H1 (cell line): ENCODE measurements at places on chromosomes 2 and 18. TPM values are rescaled to one million over a fixed set of nuclear protein-coding genes. Genes with fewer than 3 reads are reported as not detected.

Gene SULT1C2
- 1.6 and 2.8 TPM in 2 replicates for polyA plus RNA-seq

Gene SNTG2
- 6.6 TPM in 2 replicates for polyA plus RNA-seq

- H3K4me3 ChIP-seq = no peak overlapping the region
- no peaks in the 10 kb centered on the region for H3K27me3 ChIP-seq
- DNase-seq = no peak
- no peak overlapping the region for H3K27ac ChIP-seq
- H3K36me3 ChIP-seq = no peaks in the 10 kb centered on the region; the same call in 1 of the 2 replicates
- no peaks in the 10 kb centered on the region for H3K4me1 ChIP-seq
Observed at GRCh38 chr2:111030945-111031344, 89.8 kb upstream of the BCL2L11 start.

- no peak overlapping the region for H3K4me3 ChIP-seq
- no peaks in the 10 kb centered on the region for H3K27me3 ChIP-seq
- no peaks in the 10 kb centered on the region for H3K36me3 ChIP-seq
- no peak overlapping the region for H3K27ac ChIP-seq
Observed at GRCh38 chr2:202432776-202433175, 56.6 kb downstream of the BMPR2 start.

DNA sequence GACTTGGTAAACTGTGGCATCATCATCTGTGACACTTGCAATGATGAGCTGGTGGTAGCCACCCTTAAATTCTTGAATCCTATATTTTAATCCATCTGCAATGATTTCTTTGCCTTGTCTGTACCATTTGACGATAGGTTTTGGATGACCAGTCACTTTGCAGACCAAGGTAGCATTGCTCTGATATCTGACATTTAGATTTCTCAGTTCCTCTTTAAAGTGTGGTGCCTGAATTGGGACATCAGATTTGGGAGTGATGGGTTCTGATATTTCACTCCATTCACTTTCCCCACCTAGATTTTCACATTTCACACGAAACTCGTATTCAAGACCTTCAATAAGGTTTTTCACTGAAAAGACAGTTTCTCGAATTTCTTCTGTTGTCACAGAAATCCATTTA lies 55.8 kb downstream of the PLEKHA3 start:
- no peak for DNase-seq
- H3K4me3 ChIP-seq = no peak overlapping the region
- H3K27ac ChIP-seq = no peak overlapping the region

DNA sequence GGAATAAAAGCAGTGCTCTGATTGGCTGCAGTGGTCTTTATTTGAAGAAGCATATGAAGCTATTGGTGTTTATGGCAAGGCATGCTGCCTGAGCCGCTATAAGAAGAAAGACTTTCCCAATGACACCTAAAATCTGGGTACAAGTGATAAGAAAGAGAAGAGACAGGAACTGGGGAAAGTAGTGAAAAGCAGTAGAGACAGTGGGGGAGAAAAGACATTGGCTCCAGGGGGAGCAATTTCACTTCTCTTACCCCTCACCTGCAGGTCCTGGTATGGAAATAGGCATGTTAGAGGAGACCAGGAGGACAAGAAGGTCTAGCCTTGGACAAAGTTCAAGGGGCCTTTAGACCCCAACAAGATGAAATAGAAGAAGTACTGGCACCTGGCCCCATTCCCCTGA lies 47.1 kb downstream of the PLCL1 start:
- no peaks in the 10 kb centered on the region for H3K4me1 ChIP-seq
- no peaks in the 10 kb centered on the region for H3K36me3 ChIP-seq
- H3K4me3 ChIP-seq = no peak overlapping the region

GRCh38 chr18:30595942-30596341 lies 446.6 kb downstream of the DSC3 start:
- H3K36me3 ChIP-seq = no peaks in the 10 kb centered on the region
- no peak overlapping the region for H3K27ac ChIP-seq
- no peaks in the 10 kb centered on the region for H3K27me3 ChIP-seq
- no peak for DNase-seq
- peaks cover 6% of the 10 kb centered on the region for H3K4me1 ChIP-seq

DNA sequence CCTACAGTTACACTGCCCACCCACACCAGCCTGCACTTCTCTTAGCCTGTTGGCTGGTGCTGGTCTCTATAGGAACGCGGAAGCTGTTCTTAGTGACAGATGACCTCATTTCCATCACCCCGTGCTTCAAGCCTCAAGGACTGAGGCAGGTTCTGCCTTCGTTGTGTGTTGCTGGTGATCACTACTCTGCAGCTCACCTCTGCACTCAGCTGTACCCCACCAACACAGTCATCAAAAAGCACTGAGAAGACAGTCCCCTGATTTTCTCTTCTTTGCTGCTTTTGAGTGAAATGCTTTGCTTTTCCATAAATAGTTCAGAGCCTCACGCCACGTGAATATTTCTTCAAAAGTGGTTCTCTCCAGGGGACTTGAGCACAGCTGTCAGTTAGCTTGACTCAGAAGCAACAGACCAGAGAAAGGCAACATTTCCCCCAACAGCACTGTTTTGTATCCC lies 225.7 kb upstream of the CCDC150 start:
- H3K27ac ChIP-seq = no peak overlapping the region
- no peak for DNase-seq
- H3K4me3 ChIP-seq = no peak overlapping the region

GRCh38 chr2:3867469-3867868 lies 164.1 kb downstream of the DCDC2C start:
- H3K4me3 ChIP-seq = no peak overlapping the region
- H3K4me1 ChIP-seq = no peaks in the 10 kb centered on the region; the same call in 1 of the 2 replicates
- DNase-seq = no peak
- no peak overlapping the region for H3K27ac ChIP-seq
- no peaks in the 10 kb centered on the region for H3K27me3 ChIP-seq
